ENCODE measurements at places on chromosomes 7 and 10. TPM values are rescaled to one million over a fixed set of nuclear protein-coding genes. Genes with fewer than 3 reads are reported as not detected.

The LIPJ gene
- total RNA-seq = 0.23 TPM

The ADAM12 gene
- 10.2 TPM for total RNA-seq

The GHRHR gene
- total RNA-seq = not detected

The CAMK2B gene
- total RNA-seq = 1.4 TPM

The PIK3AP1 gene
- total RNA-seq = 5.0 TPM

The CRHR2 gene
- total RNA-seq = 0.96 TPM

The CARD11 gene
- 1.9 TPM for total RNA-seq

The TMEM176A gene
- total RNA-seq = 82.9 TPM

The PKD2L1 gene
- not detected for total RNA-seq

The VWDE gene
- total RNA-seq = 0.79 TPM

The PDGFA gene
- 9.4 TPM for total RNA-seq

The GPNMB gene
- total RNA-seq = 75.5 TPM

- no peak for DNase-seq
Measured at GRCh38 chr7:7768977-7769709, 50.7 kb upstream of the RPA3 start.

- DNase-seq = no peak
Measured at GRCh38 chr7:4162884-4163564, 519.1 kb upstream of the FOXK1 start.

DNA sequence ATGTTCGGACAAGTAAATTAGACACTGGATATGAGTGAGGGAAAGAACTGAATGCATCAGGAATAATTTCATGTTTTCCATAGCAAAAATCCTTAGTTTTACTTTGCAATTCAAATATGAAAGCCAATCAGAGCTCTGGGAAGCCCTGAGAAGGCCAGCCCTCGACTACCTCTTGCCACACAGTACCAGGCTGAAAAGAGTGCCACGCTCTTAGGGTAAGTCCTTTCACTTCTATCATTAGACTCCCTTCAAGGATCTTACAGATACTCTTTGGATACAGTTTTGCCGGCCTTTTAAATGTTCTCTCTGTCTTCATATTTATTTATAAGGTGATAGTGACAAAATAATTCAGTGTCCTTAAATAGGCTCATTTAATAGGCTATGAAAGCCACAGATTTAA lies 1.9 kb downstream of the COBL start:
- DNase-seq = no peak

- DNase-seq = no peak
Measured at GRCh38 chr10:130141460-130141859, 5.3 kb downstream of the GLRX3 start.

DNA sequence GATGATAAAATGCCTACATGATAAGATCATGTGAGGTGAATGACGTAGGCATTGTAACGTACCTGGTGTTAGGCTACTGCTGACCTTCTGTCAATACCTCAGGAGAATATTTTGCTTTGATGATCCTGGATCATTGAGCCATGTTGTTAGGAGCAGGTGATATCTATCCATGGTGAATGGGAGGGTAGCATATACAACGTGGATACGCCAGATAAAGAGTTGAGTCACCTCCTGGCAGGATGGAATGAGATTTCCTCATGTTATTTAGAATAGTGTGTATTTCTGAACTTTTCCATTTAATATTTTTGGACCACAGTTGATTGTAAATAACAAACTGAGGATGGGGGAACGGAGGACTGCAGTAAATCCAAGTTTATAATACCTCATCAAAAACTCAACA lies 11.8 kb upstream of the CLDN12 start:
- DNase-seq = no peak

DNA sequence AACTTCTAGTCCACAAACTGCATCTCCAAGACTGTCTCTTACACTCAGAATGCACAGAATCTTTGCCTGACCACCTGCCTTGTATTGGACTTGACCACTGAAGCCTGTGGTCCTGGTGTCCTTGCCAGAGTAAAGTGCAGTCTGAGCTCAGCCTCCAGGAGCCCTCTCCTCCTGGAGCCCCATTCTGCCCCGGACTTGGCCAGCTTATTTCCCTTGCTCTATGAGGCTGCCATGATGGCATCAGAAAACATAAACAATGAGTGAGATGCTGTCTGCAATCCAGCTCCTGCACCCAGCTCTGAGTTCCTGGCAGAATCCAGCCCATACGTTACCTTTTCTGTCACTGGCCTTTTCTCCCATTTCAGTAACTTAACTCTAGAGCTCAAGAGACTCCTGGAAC lies 494.6 kb downstream of the PLXNA4 start:
- DNase-seq = no peak

DNA sequence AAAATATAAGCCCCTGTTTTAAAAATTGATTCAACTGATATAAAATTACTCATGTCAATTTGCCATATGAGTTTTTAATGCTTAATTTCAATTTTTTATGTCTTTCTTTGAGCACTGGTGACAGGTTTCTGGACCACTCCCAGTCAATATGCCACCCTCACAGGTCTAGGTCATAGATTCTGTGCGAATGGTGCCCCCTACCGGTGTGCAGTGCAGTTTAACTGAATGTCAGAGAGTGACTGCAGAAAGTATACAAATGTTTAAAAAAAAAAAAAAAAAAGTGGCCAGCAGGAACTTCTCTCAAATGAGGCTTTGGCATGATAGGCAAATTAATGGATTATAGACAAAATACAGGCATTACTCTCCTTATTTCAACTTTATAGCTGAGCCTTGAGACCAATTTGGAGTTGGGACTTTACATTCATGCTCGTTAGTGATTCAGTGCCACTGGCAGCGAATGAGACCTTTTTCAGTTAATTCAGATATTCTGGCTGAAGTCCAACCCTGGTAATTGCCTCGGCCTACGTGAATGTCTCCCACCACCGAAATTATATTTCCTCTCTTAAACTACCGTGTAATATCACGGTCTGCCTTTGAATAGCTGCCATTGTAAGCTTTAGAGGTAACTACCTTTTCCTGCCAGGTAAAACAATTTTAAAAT lies 427.6 kb downstream of the PHTF2 start:
- peak; percentile 52 for DNase-seq

DNA sequence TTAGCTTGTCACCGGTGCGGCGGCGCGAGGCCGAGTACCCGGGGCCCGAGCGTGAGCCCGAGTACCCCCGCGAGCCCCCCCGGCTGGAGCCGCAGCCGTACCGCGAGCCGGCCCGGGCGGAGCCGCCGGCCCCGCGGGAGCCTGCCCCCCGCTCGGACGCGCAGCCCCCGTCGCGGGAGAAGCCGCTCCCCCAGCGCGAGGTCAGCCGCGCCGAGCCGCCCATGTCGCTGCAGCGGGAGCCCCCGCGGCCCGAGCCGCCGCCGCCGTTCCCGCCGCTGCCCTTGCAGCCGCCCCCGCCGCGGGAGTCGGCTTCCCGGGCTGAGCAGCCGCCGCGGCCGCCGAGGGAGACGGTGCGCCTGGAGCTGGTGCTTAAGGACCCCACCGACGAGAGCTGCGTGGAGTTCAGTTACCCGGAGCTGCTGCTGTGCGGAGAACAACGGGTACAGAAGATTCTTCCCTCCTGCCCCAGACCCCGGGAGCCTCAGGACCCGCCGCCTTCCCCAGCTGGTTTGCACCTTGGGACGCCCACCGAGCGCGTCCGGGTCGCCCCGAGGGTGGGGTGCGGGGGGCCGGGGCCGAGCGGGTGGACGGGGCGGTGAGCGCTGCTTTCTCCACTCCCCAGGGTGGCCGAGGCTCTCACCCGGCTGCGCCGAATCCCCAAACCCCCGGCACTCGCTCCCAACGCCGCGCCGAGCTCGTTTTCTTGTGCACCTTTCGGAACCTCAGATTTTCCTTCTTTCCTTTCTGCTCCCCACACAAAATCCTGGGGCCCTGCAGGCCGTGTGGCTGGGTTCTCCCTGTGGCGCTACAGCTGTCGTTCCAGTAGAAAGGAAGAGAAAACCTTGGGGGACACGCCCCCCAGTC lies 708 bp downstream of the UBN2 start:
- DNase-seq = peak; percentile 35

DNA sequence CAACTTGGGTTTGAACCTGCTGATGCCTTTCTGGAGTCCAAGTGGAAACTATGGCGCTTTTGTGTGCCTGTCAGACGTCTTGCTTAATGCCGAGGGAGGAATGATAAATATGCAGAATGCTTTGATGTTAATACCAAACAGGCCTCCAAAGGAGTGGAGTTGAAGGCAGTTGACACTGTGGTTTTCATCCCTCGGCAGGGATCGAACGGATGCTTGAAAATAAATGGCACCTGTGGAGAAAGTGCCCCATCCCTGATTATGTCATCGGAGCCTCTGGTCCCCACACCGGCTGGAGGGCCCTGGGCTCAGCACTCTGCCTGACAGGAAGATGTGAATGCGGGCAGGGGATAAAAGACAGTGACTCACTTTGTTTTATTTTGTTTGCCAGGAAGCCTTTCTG lies 148.7 kb upstream of the GPR26 start:
- no peak for DNase-seq

DNA sequence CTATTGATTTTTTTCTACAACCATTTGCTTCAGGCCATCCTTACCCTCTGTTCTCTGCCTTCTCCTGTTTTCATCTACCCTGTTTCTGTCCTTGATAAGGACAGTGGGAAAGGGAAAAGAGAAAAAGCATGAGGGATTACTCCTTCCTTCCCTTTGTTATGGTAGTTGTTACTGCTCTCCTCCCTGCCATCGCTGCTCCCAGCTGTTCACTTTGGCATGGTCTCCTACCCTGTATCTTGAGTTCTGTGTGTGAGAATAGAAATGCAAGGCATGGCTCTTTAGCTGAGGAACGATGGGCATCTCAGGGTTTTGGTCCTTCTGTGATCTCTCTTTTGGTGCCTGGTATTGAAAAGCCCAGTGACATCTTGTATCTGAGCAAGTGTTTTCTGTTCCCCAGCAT lies 6.4 kb downstream of the CCSER2 start:
- no peak for DNase-seq

GRCh38 chr7:47763063-47763974 lies 181.4 kb upstream of the TNS3 start:
- no peak for DNase-seq

DNA sequence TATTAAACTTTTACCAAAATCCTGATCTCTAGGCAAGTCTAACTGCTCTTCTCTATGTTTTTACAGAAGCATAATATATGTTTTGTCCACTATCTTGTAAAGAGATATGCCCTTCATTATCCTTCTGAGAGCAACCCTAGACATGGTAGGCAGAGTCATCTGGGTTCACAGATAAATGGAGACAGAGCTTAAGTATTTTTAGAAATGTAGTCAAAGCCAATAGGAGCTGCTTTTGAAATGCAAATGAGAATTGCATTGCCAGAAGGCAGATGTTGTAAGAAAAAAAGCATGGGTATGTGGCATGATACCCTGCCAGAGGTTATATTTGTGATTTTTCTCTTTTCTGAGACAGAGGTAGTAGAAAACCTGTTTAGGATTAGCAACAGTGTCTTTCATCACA lies 964.8 kb downstream of the SORCS3 start:
- DNase-seq = no peak

GRCh38 chr7:106110885-106111654 lies 1.0 kb downstream of the SYPL1 start:
- no peak for DNase-seq

DNA sequence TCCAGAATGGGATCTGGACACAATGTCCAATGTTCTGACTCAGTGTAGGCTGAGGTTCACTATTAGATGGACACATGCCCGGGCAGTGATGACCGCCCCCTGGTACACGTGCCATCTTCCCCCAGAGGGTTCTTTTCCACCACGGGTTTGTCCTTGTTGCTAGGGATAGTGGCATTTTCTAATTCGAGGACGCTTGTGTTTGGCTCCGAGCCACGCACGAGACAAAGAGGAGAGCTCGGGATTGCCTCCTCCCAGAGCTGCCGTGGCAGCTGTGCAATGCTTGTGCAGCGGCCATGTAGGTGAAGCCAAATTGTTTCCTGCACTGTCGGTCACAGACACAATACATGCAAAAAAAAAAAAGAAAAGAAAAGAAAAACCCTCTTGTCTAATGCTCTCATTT lies 207.5 kb downstream of the PAXIP1 start:
- DNase-seq = no peak

- no peak for DNase-seq
Measured at GRCh38 chr10:72253578-72253977, 20.1 kb upstream of the DDIT4 start.

GRCh38 chr7:124411796-124412195 lies 353.8 kb downstream of the GPR37 start:
- DNase-seq = peak; percentile 11

- DNase-seq = no peak
Measured at GRCh38 chr7:55191926-55192692, 173.0 kb upstream of the LANCL2 start.

DNA sequence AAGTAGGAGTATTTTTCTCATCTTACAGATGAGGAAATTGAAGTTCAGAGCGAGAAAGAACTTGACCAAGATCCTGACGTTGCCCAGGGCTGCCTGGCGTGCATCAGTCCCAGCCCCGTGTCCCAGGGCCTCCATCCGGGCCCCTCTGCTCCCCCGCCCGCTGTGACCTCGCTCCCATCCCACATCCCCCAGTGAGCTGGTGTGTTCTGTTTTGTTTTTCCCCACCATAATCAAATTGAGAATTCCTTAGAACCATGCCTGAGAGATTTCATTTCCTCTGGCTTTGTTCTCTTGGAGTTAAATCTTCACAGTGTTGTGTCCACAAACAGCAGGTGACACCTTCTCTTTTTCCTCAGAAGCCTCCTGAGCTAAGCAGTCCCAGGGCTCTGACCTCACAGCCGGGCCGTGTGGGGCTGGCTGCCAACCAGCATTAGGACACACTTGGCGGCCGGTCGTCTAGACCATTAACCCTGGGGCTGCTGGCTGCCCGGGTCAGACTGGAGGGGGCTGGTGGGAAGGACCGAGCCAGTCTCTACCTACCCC lies 44.3 kb downstream of the PFKP start:
- no peak for DNase-seq

DNA sequence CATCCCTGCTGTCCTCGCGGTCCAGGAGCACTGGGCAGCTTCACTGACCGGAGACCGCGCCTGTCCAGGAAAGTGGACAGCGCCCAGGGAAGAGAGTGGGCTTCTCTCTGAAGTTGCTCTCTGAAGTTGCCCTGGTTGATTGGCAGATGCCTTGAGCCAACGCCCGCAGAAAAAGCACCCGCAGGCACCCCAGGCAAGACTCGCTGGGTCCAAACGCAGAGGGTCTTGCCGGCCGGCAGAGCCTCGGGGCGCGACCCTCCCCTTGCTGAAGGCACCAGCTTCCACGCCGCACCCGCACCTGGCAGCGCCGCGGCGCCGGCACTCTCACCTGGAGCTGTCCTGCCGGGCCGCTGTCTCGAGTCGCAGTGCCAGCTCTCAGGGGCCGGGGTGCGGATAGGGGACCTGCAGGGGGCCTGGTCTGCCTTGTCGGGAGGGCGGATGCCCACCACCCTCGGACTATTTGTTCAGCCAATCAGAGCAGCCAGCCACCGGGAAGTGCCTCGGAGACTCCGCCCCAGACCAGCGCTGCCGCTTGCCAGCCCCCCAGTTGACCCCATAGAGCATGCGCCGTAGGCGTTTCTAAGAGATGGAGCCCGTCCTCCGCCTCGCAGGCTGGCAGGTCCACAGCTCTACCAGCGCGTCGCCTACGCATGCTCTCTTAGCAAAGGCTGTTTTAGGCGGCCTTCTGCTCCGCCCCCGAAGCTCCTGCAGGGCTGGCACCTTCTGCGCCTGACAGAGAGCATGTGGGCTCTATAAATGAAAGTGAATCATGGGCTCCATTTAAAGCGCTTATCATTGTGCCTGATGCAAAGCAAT lies at the start of gene LIPA:
LIPA (minus strand) TSS at position 367 of the 816 bp plus-strand sequence. CDS start 4,127 bp downstream, outside the sequence.
- peak; percentile 95 for DNase-seq

All from ovary (tissue), 10 donors.